Brain (organoid and tissue), 16 donors: ENCODE measurements at places on chromosomes 6 and 20.

GRCh38 chr20:38895098-38895949, 30.9 kb upstream of the FAM83D start:
- DNase-seq = no peak

DNA sequence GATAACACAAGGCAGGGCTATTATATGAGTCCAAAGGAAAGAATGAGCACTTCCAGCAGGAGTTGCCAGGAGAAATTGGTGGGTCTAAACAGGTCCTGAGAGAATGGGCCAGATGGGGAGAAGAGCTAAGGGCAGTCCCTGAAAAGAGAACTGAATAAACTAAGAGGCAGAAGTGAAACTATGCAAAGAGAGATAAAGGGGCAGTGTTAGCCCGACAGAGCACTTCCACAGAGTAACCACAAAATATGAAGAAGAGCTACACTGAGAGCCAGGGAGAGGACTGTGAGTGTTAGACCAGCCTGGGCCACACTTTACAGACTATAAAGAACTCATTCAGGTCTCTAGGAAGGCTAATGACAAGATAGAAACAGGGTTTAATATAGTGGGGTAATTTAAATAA, 43.8 kb downstream of the RALGAPA2 start:
- DNase-seq = no peak

DNA sequence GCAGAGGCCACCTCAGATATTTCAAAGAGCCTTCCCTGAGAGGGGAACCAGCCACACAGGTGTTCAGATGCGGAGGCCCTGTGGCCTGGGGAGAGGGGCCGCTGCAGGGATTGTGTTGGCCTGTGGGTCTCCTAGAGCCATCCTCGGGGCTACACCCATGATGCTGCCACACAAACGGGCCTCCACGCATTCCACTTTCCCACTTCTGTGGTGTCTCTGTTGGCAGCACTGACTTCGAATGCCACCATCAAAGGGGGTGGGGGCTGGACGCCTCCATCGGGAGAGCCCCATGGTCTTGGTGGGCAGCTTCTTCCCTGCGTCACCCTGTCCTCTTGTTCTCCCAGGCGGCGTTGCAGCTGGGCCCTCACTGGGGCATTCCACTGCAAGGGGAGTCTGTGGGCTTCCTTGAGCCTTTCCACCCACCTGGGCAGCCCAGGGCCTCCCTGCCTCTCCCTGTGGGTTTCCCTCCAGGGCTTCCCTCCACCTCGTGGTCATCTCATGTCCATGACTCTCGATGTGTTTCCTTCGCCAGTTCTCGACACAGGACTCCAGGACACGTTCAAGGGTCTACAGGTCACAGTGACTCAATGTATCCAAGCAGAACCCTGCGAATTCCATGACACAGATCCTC, 145.5 kb downstream of the ERMARD start:
- no peak for DNase-seq

GRCh38 chr20:10228330-10228729, 9.7 kb downstream of the SNAP25 start:
- DNase-seq = no peak

DNA sequence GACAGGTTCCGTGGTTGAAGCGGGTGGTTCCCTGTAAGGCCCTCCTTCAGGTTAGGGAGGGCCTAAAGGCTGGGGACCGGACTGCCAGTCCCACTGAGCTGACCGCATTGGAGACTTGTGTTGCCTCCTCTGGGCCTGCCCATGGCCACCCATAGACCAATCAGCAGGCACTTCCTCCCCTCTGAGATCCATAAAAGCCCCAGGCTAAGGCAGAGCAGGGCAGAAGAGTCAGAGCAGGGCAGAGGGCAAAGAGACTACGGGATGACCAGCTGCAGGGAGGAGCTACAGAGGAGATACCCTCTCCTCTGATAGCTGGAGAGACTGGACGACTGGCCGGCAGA, 537.4 kb downstream of the TENT5A start:
- no peak for DNase-seq

DNA sequence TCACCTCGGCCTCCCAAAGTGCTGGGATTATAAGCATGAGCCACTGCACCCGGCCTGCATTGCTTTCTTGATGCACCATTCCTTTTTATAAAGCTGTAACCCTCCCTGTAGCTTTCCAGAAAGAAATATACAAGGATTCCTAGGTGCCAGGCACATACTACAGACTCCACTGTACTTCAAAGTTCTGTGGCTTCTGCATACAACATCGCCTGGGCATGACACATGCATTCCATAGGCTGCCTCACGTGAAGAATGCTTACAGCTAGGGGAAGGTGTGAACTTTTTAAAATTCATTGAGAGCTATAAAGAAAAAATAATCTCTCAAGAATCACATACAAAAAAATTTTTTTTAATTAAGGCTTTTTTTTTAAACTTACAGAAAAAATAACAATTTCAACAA, 50.2 kb downstream of the TRAM2 start:
- no peak for DNase-seq

DNA sequence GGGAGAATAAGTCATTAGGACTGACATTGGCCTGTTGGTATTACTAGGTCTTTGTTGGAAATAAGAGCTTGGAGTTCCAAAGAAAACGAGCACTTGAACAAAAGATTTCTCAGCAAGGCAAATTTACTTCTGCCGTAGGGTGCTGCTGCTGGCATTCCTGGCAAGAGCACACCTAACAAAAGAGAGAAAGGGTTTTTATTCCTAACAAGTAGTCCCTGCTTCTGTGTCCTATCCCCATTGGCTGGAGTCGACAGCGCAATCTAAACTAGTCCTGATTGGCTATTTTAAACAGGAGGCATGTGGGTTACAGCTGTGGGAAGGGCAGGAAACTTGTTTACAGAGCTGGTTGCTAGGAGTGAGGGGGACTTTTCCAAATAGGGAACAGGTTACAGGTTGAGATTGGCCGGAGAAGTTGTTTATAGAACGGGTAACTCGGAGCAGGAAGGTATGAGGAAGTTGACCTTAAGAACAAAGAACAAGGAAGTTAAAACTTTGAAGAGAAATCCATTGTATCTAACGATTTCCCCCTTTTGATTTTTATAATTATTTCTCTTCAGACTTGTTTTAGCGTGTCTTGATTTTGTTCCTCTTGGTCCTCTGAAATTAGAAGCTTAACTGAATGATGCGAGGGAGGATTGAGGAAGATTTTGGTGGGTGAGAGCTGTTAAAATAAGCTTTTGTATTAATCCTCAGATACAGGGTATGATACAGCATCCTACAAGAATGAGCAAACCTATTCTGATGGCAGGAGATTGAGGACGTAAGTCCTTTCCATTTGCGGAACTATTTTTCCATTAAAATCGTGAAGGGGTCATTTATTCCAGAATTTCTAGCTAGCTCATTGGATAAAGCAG, 3.4 kb upstream of the ZNFX1 start:
- no peak for DNase-seq

DNA sequence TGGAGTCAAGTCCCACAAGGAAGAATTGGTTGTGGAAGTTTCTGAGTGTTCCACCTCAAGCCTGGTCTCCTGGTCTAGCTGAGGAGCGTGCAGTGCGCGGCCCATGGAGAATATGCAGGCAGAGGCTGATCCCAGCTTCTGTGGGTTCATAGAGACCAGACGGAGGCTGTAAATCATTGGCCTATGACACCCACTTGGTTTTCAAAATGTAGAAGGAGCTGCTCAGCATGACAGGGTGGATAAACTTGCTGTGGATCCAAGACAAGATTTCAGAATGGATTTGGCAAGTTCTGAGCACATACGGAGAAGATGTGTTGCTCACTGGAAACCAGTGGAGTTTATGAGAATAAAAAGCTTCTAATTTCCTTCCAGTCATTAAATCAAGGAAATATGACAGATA, 744 bp downstream of the KIF25 start:
- peak; percentile 72 for DNase-seq

DNA sequence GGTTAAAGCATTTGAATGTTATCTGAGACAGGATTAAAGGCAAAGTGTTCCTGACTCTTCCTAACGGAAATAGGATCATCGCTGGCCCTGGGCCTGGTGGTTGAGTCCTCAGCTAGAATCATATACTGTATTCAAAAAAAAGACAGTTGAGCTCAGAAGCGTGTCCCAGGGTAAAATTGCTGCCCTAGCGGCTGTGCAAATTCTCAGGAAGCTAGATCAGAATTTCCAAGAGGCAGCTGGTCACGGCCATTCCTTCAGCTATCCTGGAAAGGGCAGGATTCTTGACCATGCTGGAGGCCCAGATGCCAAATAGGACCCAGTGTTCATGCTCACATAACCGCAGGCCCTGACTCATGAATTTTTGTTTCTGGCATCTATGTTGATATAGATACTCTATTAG, 67.4 kb downstream of the STMND1 start:
- no peak for DNase-seq

- no peak for DNase-seq
These were observed 83.8 kb upstream of the FAM184A start for GRCh38 chr6:119162134-119162775.

GRCh38 chr6:41717392-41717736, 18.0 kb downstream of the TFEB start:
- DNase-seq = no peak

DNA sequence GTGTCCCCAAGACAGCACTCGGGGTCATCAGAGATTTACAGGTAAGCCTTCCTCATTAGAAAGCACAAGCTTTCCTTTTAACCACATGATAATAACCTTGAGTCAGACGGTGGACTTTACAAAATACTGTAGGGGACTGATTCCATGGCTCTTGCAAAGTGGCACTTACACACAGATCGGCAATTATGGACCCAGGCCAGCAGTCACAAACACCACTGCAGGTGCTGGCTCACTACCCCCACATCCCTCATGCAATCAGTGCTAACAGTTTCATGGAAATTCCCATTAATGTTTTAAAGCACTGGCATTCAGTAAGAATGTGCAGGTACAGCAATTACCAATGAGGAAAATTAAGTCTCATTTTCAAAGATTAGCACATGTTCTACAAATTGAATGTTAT, 516.5 kb downstream of the PRKN start:
- no peak for DNase-seq

DNA sequence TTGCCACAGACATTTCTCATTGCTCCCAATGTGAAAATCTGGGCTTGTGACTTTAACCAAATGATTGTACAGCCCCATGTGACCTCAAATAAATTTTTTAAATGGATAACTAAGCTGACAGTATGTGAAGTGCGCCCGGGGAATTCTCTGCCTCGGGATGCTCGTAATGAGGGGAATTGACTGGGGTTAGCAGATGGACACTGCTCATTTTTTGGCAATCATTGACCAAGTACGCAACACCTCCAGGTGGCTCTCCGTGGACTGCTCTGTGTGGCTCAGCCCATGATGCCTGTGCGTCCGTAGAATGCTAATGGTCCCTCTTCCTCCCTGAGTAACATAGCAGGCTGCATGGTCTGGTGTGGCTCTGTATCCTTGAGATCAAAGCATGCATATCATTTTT, 42.4 kb downstream of the FARS2 start:
- DNase-seq = peak; percentile 10

- DNase-seq = no peak
These were observed 32.5 kb downstream of the PDE10A start for GRCh38 chr6:165630544-165630953.

DNA sequence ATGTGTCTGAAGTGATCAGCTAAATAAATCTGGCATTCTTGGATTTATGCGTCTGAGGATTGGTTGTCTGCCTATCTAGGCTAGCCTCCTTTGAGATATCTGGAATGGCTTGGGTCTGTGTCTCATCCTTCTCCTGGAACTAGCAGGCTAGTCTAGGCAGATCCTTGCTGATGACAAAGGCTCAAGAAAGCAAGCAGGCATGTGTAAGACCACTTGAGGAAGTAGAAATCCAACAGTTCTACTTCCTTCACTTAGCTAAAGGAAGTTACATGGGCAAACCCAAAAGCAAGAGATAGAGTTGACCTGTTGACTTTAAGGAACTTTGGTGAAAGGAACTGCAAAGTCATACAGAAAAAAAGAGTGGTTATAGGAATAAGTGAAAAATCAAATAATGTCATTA, 672.6 kb downstream of the MAFB start:
- no peak for DNase-seq

DNA sequence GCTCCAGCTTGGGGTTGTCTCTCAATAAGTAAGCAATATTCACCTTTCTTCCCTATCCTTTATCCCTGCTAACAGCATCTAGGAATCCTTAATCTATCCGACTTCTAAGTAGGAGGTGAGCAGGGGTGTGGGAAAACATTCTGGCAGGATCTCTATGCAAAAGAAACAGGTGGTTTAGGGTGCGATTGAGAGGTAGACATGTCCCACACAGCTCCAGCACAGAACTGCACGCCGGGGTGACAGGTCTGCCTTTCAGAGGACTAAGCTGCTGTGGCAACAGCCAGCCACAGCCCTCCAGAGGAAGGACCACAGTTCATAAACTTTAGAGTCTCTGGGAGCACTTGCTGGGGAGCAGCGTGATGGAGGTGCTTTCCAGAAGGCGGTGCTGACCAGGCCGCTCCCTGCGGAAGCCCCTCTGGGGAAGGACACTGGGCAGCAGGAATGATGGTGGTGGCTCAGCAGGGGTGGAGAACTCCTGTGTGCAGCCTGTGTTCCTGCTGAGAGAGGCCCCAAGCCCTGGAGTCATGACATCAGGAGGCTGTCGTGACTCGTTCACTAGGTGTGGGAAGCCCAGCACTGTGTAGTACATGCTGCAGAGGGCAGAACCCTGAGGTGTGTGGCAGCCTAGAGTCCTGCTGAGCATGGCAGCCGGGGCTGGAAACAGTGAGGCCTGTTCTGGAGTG, 509.6 kb downstream of the PRKN start:
- no peak for DNase-seq

DNA sequence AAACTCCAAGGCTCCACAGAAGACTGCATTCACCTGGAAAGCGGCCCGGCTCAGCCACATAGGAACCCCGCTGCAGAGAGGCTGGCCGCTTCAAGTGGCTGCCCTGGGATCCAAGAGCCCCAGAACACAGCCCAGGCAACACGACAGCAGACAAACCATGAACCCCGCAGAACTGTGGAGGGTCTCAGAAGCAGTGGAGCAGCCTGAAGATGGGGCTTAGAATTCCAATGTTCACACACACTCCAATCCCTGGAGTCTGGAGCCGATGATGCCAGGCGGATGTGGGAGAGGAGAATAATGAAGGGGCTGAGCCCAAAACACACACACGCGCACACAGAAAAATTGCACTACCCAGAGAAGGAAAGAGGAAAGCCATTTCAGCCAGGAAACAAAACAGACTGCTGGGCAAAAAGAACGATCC, 52.4 kb downstream of the NINL start:
- DNase-seq = peak; percentile 40

DNA sequence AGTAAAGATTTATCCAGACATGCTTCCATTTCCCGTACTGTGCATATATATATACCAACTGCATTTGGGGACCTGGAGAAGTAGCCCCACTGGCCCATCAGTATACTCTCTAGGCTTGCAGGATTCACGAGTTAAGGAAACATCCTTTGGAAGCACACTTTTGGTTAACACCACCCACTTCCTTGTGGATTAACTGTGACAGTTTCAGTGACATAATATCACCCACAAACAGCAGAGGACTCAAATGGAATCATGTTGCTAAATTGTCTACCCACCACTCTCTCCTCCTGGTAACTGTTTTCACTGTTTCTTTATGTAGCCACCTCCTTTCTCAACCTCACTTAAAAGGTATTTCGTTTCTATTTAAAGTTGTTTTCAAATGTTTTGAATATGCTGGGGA, 55.0 kb downstream of the PROKR2 start:
- no peak for DNase-seq
